GM23248 (cell line): ENCODE measurements at places on chromosomes 4 and X. TPM values are rescaled to one million over a fixed set of nuclear protein-coding genes. Genes with fewer than 3 reads are reported as not detected.

- DNase-seq, result no peak
Measured at GRCh38 chrX:130083107-130083490, 27.2 kb downstream of the ELF4 start.

DNA sequence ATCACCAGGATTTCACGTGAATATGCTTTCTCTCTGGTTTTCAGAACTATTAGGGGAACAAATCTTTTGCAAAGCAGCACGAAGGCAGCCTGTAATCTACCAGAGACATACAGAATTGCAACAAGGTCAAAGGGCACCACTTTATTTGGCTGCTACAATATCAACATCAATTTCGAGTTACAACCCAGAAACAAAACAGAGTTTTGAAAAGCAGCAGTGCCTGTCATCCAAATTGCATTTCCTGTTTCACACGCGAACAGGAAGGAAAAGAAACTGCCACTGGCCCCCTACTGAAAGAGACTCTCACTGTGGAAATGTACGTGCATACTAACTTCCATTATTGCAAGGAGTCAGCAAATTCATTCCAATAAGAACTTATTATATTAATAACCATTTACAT, 17.1 kb upstream of the C1QTNF7 start:
- no peak for DNase-seq

Gene SSX1
- total RNA-seq, result not detected in 2 replicates

Gene MSANTD1
- 2.1 TPM in 1 of 2 replicates, not detected in the other for total RNA-seq

Gene JADE3
- 2.5 and 4.6 TPM in 2 replicates for total RNA-seq

Gene F8A3
- total RNA-seq, result 0.32 TPM in 1 of 2 replicates, not detected in the other

Gene ASMTL
- 8.1 and 15.7 TPM in 2 replicates for total RNA-seq

Gene CT45A1
- total RNA-seq, result not detected in 2 replicates

Gene MAGEA10
- not detected in 2 replicates for total RNA-seq

Gene PLS3
- 118 and 136 TPM in 2 replicates for total RNA-seq

Gene MAGEC2
- total RNA-seq, result not detected in 2 replicates
